ENCODE measurements at places on chromosomes 6 and 20.

GRCh38 chr6:67779876-67780275 is 855.2 kb upstream of the ADGRB3 start:
- DNase-seq = no peak

GRCh38 chr20:44833437-44833836 is 23.1 kb upstream of the RIMS4 start:
- DNase-seq = no peak

- no peak for DNase-seq
Observed at GRCh38 chr20:26209171-26209941, 512.7 kb upstream of the ZNF337 start.

GRCh38 chr20:13418263-13419229 is 197.5 kb downstream of the ISM1 start:
- no peak for DNase-seq

GRCh38 chr20:63284083-63284440 is 8.9 kb upstream of the COL20A1 start:
- no peak for DNase-seq

DNA sequence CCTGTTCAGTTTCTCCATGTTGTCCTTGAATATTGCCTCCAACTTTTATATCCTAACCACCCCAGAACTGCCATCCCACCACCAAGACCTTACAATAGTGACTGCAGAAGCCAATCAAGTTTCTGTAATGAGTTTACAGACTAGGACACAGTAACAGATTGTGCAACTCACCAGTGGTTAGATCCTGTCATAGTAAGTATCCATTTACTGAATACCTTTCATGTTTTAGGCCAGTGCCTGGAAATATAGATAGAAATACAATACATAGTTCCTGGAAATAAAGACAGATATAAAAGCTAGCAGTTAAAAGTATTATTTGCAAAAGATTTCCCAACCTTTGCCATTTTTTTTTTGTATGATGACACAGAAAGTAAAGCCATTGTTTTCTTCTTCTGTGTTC is 471.8 kb upstream of the BTBD3 start:
- DNase-seq = no peak

DNA sequence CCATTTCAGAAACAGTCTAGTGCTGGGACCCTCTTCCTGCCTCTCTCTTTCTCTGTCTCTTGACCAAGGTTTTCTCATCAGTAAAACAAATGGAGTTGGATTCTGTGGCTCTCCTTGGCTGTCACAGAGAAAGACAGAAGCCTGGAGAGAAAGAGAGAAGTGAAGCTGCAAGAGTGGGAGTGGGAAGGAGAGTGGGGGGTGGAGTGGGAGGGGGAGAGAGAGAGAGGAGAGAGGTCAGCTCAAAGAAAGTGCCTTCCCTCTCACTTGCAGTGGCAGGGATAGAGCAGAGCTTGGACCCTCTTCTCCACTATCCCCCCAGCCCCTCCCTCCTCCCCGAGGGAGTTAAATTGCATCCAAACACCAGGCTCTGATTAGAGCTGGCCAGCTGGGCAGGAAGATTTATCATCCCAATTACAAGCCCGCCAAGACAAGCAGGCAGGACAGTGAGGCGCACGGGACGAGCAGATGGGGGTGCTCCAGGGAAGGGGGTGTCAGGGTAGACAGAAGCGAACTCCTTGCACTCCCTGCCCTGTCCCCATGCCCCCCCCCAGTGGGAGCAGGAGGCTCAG is 74.3 kb downstream of the CD40 start:
- no peak for DNase-seq

DNA sequence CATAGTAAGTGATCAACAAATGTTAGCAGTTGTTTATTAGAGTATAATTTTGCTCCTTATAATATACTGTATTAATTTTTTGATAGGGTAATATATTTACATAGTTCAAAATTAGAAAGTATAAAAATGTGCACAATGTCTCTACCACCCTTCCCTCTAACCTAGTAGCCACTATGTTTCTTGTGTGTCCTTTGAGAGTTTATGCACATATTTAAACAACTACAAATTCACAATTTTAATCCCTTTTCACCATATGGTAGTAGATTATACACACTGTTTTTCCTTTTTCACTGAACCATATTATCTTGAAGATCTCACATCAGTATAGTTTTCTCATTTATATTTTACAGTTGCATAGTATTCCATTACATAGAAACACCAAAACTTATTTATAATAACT is 194.9 kb downstream of the ASCC3 start:
- no peak for DNase-seq

DNA sequence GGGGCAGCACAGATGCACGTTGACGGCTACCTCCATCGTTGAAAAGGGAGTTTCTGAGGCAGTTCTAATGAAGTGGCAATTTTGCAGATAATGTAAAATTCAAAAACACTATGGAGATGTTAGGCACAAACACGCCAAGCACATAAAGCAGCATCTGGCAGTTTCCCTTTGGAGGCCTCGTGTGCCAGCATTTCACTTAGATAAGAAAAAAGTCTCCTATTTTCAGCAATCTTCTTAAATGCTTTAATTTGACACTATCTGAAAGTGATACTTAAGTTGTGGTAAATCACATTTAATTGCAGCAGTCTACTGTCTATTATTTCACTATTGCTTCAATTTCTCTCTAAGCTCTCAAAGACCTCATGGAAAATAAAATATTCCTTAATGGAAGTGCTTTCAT is 125.3 kb upstream of the PROKR2 start:
- no peak for DNase-seq

- DNase-seq = no peak
Observed at GRCh38 chr6:147434516-147434915, 74.0 kb upstream of the SAMD5 start.

DNA sequence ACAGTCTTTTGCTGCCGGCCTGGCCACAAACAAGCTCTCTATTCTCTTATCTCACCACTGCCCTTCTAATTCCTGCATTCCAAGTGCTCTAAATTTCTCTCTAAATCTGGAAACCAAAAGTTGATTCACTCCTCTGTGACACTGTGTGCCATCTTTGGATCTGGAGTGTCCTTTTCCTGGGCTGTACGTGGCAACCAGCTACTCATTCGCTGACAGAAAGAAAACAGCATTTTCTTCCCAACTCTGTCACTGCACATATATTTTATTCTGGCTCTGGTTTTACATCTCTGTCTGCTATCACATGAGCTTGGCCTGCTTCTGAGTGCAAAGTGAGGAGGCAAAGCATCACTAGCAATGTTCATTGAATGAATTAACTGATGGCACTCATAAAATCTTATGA is 397.2 kb upstream of the MAP3K7 start:
- DNase-seq = no peak

DNA sequence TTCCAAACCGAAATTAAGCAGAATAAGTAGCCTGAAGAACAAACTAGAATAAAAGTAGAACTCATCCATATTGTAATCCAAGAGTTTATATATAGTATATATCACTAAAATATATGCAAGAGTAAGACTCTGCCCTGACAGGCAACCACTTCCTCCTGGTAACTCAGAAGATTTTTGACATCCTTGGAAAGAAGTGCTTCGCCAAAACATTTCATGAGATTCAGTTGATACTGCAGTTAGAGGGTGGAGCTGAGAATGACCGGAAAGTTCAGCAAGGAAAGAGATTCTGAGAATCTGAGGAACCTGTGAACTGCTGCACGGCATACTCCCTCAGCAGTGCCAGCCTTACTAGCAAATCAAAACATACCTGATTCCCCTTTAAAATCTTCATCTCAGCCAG is 79.6 kb downstream of the CDK19 start:
- DNase-seq = no peak

DNA sequence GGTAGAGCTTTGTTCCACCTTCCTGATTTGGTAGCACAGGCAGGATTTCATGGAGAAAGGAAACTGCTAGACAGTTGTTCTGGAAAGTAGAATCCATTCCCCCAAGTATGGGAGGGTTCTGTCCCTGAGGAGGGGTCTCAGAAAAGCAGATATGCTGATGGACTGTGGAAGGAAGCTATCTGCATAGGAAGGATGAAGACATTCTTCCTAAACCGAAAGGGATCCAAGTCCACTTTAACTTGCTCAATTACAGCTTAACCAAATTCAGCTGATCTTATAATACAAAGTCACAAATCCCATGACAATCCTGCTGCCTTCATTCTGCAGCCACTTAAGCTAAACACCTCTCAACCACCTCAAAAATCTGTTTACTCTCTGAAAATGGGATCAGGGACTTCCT is 2.6 kb downstream of the MAN1A1 start:
- no peak for DNase-seq

DNA sequence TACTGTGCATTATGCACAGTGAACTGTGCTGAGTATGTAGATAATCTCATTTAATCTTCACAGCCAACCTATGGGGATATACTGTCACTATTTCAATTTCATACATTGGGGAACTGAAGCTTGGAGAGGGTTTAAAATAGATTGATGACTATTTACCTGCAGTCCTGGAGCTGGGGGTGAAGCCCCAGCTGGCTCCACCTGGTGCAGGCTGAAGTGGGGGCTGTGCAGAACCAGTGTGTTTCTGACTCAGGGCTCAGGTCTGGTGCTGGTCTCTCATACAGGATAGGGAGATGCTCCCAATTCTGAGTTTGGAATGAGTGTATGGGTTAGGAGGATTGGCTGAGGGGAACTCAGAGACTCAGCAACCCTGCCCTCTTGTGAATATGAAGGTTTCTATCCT is 176.1 kb upstream of the CEP162 start:
- no peak for DNase-seq

GRCh38 chr6:36546308-36546919 is 865 bp downstream of the STK38 start:
- DNase-seq = no peak

- DNase-seq = no peak
Observed at GRCh38 chr6:14645221-14645620, 527.6 kb downstream of the CD83 start.

DNA sequence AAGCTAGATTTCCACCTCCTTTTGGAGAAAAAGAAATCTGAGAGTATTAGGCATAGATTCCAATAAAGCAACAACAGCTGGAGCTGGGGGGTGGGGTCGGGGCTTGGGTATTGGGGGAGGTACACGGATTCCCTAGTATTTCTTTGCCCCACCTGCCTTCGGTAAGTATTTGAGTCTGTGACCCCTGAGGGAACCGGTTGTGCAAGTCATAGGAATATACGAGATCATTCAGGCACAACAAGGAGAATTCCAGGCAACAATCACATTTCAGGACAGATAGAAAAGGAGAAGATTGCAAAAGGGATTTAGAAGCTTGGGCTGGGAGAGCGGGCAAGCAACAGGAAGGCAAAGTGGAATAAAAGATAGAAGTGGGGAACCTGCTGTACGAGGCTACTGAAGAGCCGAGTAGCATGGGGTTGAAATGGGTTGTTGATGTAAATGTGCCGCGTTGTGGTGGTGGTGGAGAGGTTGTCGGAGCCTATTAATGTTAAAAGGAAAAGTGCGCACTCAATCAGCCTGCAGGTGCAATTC is 148.9 kb downstream of the BCAS1 start:
- DNase-seq = no peak

GRCh38 chr6:6689400-6690143 is 101.1 kb downstream of the LY86 start:
- DNase-seq = no peak

- no peak for DNase-seq
Observed at GRCh38 chr20:54416770-54417169, 58.6 kb upstream of the DOK5 start.

DNA sequence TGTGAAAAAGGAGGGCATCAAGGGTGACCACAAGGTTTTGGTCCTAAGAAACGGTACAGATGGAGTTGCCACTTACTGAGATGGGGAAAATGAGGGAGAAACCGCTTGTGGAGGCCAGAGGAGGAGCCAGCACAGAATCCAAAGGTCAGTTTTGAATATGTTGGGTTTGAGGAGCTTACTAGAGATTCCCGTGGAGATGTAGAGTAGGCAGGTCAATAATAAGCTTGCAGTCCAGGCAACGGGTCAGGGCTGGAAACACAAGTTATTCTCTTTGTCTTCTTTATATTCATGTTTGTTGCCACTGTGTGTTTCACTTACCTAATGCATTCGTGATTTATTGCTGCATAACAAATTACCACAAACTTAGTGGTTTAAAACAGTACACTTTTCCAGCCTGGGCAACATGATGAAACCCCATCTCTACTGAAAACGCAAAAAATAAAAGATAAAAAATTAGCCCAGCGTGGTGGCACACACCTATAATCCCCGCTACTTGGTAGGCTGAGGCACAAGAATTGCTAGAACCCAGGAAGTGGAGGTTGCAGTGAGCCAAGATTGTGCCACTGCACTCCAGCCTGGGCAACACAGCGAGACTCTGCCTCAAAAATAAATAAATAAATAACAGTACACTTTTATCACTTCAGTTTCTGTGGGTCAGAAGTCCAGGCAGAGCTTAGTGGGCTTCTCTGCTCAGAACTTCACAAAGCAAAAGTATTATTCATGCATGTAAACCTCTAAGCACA is 2.7 kb upstream of the BTN3A2 start:
- no peak for DNase-seq

GRCh38 chr6:20827798-20828197 is 293.5 kb downstream of the CDKAL1 start:
- no peak for DNase-seq

GRCh38 chr6:128208851-128209580 is 308.2 kb upstream of the THEMIS start:
- no peak for DNase-seq

DNA sequence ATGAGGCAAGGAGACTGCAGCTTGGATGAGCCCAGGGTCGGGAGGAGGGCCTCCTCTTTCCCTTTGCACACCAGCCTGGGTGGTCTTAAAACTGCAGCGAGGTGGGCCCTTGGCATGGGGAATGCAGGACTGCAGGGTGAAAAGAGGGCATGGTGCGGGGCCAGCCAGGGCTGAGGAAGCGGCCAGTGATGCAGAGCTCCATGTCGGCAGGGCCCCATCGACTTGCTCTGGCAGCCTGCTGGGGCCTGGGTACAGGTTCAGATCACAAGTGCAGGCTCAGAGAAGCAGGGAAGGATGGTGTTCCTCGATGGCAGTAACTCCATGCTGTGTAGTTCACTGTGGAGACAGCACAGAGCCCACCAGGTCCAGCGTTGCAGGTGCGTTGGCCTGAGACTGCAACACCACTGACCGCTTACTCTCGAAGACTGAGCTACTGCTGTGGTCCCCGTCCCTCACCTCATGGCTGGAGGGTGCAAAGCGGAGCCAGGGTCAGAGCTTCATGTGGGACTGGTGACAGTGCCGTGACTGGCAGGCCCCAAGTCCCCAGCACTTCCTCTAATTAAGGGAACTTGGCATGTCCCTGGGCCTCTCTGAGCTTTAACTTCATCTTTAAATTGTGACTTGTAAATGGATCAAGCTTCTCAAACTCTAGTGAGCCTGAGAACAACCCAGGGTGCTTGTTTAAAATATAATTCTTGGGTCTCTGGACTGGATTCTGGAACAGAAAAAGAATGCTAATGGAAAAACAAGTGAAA is 223.2 kb downstream of the SYNDIG1 start:
- DNase-seq = no peak
